ENCODE measurements at places on chromosomes 1 and 21. TPM values are rescaled to one million over a fixed set of nuclear protein-coding genes. Genes with fewer than 3 reads are reported as not detected.

Gene FAM163A
- total RNA-seq = 0.46 TPM

Gene LAMC2
- 7.4 TPM for total RNA-seq

GRCh38 chr1:81921344-81921743 is 120.6 kb downstream of the ADGRL2 start:
- no peaks in the 10 kb centered on the region for H3K36me3 ChIP-seq
- no peak overlapping the region for H3K4me3 ChIP-seq
- no peak for DNase-seq
- no peaks in the 10 kb centered on the region for H3K4me1 ChIP-seq
- no peaks in the 10 kb centered on the region for H3K27me3 ChIP-seq

GRCh38 chr1:207970329-207971233 is 59.7 kb upstream of the CD34 start:
- H3K27ac ChIP-seq = no peak overlapping the region
- no peaks in the 10 kb centered on the region for H3K4me1 ChIP-seq
- H3K27me3 ChIP-seq = no peaks in the 10 kb centered on the region
- H3K36me3 ChIP-seq = no peaks in the 10 kb centered on the region
